IMR-90 (cell line): ENCODE measurements at places on chromosomes 2 and 18. TPM values are rescaled to one million over a fixed set of nuclear protein-coding genes. Genes with fewer than 3 reads are reported as not detected.

GTF2A1L gene
- total RNA-seq: not detected in 2 replicates

PLCD4 gene
- 1.4 and 2.0 TPM in 2 replicates for total RNA-seq

IL1F10 gene
- not detected in 2 replicates for total RNA-seq

FOXI3 gene
- total RNA-seq: not detected in 2 replicates

DNA sequence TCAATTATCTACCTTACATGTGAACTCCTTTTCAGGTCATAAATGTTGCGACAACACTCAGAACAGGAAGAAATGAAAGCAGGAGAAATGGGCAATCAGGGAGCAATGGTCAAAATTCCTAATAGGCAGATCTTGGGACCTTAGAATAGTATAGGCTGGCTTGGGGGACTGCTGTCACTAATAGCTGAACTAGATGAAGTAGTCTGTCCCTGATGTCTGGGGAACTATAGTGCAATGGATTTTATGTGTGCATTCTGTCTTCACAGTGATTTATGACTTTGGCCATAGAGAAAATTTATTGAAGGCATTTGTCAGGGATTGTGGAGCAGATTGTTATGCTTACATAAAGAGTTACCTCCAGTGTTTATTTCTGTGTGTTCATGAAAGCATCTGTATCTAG, 6.1 kb upstream of the DPP10 start:
- no peak for DNase-seq

DNA sequence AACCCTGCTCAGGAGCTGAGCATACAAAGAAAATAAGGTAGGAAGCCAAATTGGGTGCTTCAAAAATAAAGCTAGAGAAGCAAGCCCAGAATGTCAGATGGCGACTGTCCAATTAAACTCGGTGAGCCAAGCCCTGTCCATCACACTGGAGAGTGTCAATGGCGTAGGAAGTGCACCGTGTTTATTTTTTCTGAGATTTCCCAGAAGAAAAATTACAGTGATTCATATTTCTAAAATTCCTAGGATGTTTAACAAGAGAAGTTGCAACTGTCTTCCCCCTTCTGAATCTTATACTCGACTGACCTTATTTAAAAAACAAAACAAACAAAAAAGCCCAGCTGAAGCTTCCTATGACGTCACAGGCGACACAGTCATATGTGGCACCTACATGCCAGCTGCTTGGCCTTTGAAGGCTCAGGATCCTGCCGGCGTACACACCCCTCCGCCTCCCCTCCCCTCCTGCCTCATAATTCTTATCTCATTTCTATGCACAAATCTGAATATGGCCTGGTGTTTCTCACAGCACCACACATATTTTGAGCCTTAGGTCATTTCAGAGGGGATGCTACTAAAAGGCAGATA, 60.8 kb downstream of the MBP start:
- DNase-seq: peak; percentile 100

GRCh38 chr2:23009545-23010149, 375.3 kb upstream of the KLHL29 start:
- peak; percentile 30 for DNase-seq

DNA sequence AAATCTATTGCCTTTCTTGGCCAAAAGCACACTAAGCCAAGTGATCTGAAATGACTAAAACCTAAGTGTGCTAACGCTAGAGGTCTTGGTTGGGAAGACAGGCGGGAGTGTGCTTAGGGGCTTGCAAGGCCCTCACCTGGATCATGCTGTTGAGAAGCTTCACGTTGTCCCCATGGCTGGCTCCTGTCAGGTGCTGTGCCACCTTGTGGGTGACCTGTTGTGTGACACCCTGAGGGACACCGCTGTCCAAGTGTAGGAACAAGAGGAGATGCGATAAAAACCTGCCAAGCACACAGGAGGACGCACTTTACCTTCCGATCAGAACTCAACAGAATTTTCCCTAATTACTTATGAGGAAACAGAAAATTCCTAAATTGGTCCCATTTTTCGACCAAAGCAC, 50.8 kb downstream of the EPG5 start:
- DNase-seq: no peak

- no peak for DNase-seq
Measured at GRCh38 chr2:108280466-108280865, 8.2 kb upstream of the SULT1C2 start.

GRCh38 chr18:8754995-8755960, 49.9 kb downstream of the MTCL1 start:
- peak; percentile 89 for DNase-seq
